ENCODE measurements at places on chromosomes 7 and 10.
A peak's percentile ranks its signal among the peaks of the same experiment; 100 is the strongest.

- DNase-seq, result no peak
Observed at GRCh38 chr7:112292162-112292561, 85.7 kb downstream of the ZNF277 start.

GRCh38 chr10:11179516-11180105, 161.9 kb downstream of the CELF2 start:
- no peak for DNase-seq

- no peak for DNase-seq
Observed at GRCh38 chr10:124478515-124478914, 16.9 kb downstream of the LHPP start.

- no peak for DNase-seq
Observed at GRCh38 chr7:94741179-94741578, 85.2 kb upstream of the SGCE start.

- DNase-seq, result no peak
Observed at GRCh38 chr10:84166620-84167288, 6.8 kb upstream of the GPR15LG start.

DNA sequence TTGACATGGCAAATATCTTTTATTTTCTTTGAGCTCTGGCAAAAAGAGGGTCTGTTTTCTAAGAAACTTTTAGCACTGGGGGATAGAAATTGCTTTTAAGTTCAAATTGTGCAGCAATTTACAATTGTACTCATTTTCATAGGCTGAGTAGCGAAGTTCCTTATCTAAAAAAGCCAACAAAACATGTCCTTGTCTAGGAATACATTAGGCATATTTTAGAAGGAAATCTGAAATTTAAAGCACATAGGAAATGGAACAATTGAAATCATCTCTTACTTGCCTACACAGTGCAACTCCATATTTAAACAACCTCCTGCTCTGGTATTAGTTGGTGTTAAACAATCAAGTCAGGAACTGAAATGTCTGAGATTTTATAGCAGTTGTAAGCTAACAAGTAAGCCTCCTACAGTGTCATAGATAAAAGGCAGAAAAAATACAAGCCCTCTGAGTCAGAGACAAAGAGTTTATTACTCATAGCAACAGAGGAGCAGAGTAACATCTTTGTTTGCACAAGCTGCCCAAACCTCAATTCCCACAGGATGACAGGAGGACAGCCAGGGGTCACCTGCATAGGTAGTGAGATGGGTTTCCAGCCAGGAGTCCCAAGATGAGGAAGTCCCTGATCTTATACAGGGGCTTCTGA, 280.2 kb upstream of the HGF start:
- DNase-seq, result no peak

DNA sequence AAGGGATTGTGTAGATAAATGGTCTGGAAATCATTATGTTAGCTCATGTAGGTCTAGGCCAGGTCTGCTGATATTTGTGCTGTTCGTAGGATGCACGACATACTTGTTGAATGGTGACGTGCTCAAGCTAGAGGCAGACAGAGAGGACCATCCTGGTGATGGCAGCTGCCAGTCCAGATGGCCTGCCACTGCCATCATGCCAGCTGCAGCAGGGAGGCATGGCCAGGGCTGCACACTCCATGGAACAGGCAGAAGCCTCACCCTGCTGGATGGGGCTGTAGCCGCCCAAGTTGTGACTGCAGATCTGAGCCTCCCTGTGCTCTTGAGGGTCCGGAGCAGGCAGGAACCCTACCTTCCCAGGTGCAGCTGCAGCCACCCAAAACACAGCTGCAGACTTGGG, 80.3 kb downstream of the SPDYE5 start:
- peak; percentile 54 for DNase-seq

DNA sequence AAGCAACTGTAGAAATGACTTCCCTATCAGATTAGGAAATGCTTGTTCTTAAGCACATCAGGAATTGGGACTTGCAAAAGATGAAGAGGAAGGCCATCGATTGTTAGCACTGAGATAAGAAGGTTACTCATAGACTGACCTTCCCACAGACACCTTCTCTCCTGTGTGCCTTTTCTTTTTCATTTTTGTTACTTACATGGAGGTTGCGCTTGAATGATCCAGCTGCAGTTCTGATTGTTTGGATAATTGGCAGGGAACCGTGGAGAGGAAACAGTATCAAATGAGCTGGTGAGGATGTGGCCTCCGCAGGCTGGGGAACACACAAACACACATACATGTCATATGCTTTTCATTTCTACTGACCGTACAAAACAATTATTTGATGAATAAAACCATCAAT, 134.9 kb upstream of the RSU1 start:
- DNase-seq, result no peak

GRCh38 chr10:5843686-5844344, 30.6 kb upstream of the GDI2 start:
- DNase-seq, result no peak

- DNase-seq, result no peak
Observed at GRCh38 chr10:69955211-69955805, 97.3 kb upstream of the MACROH2A2 start.

- DNase-seq, result no peak
Observed at GRCh38 chr7:20305726-20306125, 25.0 kb upstream of the ITGB8 start.

- DNase-seq, result no peak
Observed at GRCh38 chr10:21401196-21401595, 124.3 kb downstream of the SKIDA1 start.

DNA sequence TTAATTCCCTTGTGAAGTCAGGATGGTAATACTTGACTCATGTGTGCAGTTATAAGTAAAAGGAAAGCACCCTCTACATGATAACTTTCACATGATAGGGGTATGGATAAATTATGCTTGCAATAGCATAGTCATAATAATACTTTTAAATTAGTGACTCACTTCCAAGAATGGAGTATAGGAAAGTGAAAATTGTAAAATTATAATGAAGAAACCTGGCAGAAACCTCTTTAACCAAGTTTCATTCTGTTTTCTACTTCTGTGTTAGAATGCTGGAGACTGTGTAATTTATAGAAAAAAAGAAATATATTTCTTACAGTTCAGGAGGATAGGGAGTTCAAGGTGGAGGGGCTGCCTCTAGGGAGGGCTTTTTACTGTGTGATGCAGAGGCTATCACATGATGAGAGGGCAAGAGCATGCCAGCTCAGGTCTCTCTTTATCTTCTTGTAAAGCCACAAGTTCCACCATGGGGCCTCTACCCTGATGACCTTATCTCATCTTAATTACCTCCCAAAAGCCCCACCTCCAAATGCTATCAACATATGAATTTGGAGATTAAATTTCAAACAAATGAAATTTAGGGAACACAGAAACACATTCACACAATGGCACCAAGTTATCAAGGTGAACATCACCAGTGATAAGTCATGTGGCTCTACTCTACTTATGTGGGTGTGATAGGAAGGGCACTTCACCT, 43.2 kb downstream of the HDAC9 start:
- no peak for DNase-seq

- no peak for DNase-seq
Observed at GRCh38 chr10:60147576-60148265, 241.4 kb upstream of the CCDC6 start.

GRCh38 chr7:127652333-127653248, 597 bp downstream of the SND1 start:
- DNase-seq, result no peak

DNA sequence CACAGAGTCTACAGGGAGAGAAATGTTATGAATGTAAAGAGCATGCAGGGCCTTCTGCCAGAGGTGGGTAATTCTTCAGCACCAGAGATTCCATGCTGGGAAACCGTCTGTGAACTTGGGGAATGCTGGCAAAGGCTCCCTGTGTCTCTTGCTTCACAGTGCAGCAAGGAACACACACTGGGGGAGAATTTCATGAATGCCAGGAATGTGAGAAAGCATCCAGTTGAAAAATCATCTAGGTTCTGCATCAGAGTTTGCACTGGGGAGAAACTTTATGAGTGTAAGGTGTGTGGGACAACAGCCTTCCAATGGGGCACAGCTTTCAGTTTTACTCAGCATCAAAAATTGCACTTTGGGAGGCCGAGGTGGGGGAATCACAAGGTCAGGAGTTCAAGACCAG, 224.3 kb upstream of the IGFBP3 start:
- no peak for DNase-seq
